ENCODE measurements at places on chromosomes 12 and 14.

- DNase-seq, result no peak
Observed at GRCh38 chr14:34179727-34180126, 228.9 kb upstream of the EGLN3 start.

GRCh38 chr12:116188581-116188980 lies 88.9 kb downstream of the MED13L start:
- no peak for DNase-seq

DNA sequence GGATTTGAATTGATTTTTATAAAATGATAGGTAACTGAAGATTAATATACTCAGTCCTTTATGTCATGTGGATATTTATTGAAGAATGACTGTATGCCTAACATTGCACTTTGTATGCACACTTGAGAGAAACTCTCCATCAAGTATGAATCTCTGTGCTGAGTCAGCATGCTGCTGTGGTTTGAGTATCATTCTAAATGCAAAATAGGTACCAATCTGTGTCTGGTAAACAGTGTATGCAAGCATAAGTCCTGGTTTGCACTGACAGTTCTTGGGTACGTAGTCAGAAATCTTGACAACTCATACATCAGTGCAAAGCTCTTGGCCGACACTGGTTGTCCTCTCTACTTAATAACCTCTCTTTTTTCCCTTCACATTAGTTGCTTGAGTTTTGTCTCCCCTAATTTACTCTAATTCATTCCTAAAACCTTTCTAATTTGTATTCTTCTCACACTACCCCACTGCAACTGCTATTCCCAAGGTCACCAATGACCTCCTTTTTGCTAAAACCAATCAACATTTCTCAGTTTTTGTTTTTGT lies 21.8 kb downstream of the MGAT4C start:
- DNase-seq, result no peak

- DNase-seq, result no peak
Observed at GRCh38 chr12:54593135-54593534, 4.7 kb upstream of the PPP1R1A start.

DNA sequence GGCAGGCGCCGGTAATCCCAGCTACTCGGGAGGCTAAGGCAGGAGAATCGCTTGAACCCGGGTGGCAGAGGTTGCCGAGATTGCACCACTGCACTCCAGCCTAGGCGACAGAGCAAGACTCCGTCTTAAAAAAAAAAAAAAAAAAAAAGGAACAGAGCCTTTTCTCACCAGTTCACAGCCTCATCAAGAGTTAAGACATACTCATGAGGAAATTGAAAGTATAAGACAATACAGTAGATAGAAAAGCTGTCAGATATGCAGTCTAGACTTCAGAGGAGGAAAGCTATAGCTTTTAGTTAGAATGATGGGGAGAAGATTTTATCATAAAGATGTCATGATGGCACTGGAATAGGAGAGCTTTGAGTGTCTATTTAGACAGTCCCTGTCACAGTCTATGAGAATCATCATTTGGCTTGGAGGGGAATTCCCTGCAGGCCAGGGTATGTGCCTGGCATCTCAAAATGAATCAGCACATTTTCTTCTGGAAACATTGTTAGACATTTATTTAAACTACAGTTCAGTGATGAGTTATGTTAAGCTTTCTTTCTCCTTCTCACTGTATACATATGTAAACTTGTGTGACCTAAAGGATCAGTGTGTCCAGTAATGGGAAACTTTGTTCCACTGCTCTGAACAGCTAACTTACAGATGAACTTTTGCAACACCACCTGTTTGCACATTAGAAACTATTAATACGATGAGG lies 2.9 kb upstream of the RAB35 start:
- DNase-seq, result peak; percentile 46

GRCh38 chr12:48678551-48679185 lies 3.4 kb downstream of the KANSL2 start:
- DNase-seq, result no peak

DNA sequence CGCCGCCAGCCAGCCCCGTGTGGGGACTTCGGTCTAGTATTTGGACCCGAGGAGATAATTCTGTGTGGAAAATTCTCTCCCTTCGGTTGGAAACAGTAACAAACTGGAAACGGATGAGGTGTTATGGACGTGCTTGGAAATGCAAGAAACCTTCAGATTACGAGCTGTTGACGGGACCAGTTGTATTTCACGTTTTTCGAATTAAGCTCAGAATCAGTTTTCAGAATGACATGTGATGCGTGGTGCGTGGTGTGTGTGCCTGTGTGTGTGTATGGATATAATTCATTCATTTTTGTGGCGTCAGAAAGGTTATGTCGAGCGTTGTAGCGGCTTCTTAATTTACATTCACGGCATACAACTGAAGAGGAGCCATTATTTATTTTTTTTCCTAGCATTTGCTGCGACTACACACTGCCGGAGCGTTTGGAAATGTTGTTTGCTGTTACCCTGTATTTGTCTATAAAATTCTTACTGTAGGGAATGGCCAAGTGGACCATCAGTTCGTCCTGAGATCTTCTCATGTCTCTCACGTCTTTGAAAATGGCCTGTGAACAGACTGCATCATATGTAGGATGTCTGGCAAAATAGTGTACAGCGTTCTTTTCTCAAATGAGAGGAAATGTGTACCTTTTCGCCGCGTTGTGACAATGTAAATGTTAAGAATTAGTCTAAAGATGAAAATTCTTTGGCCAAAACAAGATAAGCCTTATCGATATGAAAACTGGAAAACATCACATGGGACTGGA lies 1.3 kb downstream of the TRAF3 start:
- no peak for DNase-seq

DNA sequence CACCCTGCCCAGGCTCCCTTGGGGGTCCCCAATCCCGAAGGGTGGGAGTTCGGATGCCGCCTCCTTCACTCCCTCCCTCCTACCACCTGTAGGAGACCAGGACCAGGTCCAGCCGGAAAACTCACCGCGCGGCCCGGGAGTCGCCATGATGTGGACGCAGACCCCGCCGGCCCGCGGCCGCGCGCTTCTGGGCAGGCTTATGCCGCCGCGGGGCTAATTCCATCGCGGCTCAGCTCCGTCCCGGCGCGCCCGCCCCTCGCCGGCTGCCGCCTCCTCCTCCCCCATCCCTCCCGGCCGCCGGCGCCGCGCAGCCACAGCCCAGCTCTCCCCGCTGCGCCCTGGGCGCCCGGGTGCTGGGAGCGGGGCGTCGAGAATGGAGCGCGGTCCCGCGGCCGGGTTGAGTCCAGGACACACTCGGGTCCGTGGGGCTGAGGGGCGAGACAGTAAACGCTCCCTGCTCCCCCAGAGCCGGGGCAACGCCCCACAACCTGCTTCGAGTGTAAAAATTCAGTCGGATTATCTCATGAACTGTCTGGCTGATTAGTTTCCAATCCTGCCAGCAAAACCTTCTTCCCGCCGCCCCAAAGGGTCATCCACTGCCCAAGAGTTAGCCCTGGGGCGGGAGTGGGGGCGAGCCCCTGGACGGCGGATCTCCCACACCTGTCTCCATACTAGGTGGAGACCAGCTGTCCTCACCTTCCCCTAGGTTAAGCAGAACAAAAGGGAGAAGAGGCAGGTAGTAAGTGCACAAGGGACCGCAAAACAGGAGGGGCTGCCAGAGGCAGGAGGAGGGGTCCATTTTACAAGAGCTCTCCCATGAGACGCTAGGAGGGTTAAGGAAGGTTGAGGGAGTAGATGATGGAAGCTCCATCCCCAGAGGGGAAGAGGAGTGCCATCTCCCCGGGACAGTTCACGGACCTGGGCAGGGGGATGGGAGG lies at the start of gene ANO2:
Gene ANO2, minus strand, starts transcription at position 189 of the 938 bp plus-strand sequence. Its CDS starts 42 bp downstream, at position 147.
- DNase-seq, result no peak
